ENCODE measurements at places on chromosomes 13 and 19.

DNA sequence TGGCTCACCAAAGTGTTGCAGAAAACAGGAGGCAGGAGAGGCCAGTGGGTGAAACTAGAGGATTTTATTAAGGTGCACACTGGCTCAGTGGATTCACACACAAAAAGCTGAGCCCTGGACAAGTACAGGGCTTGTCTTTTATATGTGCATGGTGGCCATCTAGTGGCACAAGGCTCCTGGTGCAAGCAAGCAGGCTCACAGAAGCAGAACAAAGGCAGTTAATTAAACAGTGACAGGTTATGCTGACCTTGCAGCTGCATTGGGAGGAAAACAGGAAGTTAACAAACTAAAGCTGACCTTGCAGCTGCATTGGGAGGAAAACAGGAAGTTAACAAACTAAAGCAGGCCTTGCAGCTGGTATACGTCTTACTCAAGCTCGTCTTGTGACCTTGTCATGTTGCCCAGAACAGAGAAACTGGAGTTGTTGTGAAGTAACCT is 65.3 kb upstream of the ZNF681 start:
- peak; percentile 2 for DNase-seq

DNA sequence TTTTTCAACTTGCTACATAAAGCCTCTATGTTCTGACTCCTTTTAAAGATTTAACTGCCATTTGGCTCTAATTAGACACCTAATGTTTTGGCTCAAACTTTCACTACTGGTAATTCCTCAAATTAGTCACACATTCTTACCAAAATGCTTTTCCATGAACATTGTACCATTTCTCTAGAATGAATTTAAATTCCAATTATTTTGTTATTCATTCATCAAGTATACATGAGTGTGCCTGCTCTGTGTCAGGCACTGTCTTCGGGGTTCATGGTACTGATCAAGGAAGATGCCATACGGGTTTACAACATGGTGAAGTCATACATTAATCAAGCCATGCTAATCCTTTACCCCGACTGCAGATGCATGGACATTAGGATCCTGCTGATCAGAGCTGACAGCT is 69.1 kb upstream of the POSTN start:
- no peak for DNase-seq

DNA sequence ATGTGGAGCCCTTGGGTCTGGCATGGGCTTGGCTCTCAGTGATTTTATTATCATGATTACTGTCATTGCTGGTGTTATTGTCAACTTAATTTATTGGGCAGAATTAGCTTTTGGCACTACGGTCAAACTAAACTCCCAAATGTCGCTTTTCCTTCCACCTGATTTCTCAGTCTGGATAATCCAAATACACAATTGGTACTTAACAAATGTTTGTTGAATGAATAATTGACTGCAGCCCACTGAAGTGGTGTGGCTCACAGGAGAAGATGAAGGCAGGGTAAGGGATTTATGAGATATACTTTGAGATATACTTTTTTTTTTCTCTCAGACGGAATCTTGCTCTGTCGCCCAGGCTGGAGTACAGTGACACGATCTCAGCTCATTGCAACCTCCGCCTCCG is 1.5 kb downstream of the COLGALT1 start:
- DNase-seq = no peak

GRCh38 chr13:26558074-26558805 is 757 bp downstream of the WASF3 start:
- peak; percentile 37 for DNase-seq

GRCh38 chr19:13765395-13766094 is 1.2 kb downstream of the MRI1 start:
- no peak for DNase-seq

DNA sequence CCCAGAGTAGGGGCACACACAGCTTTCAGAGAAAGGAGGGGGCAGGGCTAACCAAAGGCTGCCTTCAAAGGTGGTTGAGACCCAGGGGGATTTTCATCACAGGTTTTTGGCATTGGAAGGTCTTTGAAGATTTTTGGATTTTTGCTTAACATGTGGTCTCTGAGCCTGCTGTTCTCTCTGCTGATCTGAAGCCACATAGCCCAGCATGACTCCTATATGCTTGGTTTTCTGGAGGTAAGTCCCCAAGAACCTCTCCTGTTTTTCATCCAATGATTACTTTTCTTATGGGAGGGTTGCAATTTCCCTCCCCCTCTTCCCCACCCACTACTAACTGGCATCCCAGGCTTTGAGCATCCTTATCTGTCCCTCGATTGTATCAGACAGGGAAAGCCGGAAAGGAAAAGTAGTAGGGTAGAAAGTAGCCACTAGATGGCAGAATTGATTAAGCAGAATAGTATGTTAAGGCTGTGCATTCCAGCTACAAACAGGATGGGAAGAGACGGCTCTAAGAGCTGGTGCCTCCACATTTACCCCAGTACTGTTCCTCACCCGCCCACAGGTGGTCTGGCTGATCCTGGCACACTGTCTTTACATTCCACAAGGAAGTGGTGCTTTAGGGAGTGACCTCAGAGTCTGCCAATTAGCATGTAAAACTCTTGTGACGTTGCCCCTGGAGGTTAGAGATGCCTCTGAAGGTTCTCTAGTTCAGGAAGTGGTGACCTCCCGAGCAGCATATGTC is 218.9 kb upstream of the EDNRB start:
- DNase-seq = peak; percentile 70

DNA sequence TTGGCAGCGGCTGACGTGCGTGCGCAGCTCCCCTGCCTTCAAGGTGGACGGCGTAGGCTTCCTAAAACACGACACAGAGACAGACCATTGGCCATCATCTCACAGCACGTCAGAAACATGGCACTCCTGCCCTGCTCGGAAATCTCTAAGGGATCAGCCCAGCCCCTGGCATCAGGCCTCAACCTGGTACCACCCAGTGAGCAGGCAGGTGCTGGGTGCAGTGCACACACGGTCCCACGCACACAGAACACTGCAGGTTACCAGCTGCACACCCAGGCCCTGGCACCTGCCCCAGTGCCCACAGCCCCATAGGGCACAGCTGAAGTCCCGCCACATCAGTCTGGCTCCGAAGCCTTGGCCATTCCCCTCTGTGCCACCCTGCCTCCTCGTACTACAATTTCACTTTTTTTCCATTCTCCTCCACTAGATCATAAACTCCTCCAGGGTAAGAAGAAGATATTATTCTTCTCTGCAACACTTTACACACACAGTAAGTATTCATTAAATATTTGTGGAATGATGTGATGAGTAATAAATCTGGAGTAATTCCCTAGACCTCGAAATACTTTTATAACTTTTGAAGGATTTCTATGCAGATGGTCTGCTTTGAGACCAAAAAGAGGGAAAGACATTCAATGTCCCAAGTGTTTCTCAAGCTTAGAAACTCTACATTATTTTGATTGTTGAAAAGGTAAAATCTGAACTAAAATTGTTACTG is 156.4 kb downstream of the COL4A1 start:
- DNase-seq = no peak

DNA sequence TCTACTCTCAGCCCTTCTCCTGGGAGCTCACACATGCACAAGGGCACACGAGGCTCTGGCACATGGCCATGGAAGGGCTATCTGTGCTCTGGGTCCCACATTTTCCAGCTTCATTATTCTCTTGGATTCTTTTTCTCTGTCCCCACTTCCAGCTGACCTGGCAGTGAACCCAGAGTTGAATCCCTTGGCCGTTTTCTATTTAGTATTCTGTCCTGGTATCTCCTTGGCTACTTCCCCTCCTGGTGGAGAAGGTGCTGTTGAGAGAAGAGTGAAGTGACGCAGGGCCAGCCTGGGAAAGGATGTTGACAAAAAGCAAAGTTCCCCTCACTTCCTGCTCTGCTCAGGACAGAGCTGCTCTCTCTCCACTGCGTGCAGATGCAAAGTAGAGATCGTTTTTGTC is 303.1 kb downstream of the IRS2 start:
- no peak for DNase-seq

GRCh38 chr13:27379694-27380641 is 44.5 kb upstream of the GTF3A start:
- peak; percentile 85 for DNase-seq

DNA sequence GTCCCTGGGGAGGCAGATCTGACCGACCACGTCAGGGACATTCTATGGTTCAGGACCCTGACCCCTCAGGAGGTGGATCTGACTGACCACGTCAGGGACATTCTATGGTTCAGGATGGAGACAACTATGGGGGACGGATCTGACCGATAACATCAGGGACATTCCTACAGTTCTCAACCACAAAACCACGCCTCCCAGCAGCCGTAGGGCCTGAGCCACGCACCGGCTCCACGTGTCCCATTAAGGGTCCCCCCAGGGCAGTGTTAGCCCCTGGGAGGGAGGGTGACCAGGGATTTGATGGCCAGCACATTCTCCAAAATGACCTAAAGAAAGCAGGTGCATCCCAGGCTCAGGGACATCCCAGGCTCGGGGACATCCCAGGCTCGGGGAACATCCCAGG is 49.0 kb upstream of the C13orf46 start:
- no peak for DNase-seq

DNA sequence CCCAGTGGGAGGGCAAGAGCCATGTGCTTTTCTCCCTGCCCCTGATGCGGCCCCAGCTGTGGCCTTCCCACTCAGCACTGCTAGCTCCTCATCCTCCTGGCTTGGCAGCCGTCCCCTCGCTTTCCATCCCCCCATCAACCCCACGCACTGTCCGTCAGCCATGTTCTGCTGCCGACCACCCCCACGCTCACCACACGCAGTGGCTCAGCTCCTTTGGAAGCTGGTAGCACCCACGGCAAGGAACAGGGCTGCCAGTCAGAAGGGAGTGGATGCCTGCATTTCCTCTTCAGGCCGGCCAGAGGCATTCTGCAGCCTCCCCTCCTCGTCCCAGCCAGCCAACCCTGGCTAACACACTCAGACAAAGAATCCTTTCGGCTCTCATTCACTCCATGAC is 6.3 kb downstream of the CALM3 start:
- DNase-seq = no peak

- DNase-seq = no peak
Measured at GRCh38 chr19:30362156-30362754, 9.9 kb upstream of the ZNF536 start.

DNA sequence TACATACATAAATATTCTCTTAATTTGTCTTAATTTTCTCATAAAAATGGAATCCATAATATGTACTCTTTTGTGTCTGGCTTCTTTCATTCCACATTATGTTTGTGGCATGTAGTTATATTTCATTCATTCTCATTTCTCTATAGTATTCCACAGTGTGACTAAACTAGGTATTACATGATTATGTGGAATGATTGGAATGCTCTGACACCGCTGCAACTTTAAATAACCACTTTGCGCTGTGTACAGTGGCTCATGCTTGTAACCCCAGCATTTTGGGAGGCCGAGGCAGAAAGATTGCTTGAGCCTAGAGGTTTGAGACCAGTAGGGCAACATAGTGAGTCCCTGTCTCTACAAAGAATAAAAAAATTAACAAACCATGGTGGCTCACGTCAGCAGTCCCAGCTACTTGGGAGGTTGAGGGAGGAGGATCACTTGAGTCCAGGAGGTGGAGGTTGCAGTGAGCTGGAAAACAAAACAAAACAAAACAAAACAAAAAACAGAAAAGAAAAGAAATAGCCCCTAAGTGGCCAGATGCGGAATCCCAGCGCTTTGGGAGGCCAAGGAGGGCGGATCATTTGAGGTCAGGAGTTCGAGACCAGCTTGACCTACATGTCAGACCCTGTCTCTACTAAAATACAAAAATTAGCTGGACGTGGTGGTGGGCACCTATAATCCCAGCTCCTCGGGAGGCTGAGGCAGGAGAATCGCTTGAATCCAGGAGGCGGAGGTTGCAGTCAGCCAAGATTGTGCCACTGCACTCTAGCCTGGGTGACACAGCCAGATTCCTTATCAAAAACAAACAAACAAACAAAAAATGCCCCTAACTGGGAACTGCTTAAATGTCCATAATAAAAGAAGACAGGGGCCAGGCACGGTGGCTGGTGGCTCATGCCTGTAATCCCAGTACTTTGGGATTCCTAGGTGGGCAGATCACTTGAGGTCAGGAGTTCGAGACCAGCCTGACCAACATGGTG is 8.0 kb upstream of the SAE1 start:
- DNase-seq = peak; percentile 60

GRCh38 chr13:91375116-91375729 is 23.2 kb upstream of the GPC5 start:
- peak; percentile 29 for DNase-seq
